ENCODE measurements at places on chromosomes 5 and 9.

GRCh38 chr9:87682085-87682484 lies 43.8 kb upstream of the CTSL start:
- no peak for DNase-seq

GRCh38 chr5:166031926-166032325 lies 2259.5 kb upstream of the WWC1 start:
- no peak for DNase-seq

DNA sequence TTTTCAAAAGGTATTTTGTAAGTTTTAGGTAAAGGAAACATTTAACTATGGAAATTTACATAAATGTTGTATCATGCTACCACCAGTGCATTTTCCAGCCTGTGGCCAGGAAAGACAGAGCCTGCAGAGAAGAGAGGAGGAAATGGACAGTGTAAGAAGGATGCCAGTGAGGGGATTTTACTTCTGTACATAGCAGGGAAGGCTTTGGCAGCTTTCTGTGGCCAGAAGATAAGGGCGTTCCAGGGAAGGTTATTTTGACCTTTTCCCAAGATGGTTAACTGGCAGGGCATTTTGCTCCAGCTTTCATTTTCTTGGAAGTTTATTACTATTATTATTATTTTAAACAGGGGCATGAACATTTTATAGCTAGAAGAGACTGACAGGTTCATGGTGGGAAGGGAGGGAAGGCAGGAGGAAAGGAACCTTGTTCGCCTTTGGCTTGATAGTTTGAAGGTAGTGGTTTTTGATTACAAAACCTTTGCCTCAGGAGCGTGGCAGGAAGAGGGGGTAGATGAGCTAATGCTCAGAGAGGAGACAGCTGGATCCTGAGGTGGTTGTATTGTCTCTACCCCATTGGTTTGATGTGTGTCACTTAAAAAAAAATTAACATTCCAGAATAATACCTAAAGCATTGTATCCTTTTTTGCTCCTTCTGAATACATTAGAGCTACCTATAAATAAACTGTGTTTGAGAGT lies 4.1 kb downstream of the ISOC1 start:
- no peak for DNase-seq

DNA sequence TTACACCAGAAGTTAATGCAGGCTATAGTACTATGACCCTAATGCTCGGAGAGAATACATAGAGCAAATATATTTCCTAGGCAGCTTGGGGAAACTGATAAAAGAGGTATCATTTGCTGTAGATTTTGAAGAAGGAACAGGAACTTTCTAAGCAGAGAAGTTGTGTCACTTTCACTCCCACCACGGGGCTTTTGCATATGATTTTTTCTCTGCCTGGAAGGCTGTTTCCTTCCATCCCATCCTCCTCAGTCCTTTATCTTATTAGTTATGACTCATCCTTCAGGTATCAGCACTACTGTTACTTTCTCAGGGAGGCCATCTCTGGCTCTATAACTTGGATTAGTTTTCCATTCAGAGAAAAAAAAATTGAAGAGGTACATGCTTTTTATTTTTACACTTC lies 2006.1 kb upstream of the WWC1 start:
- no peak for DNase-seq

GRCh38 chr5:96768708-96769251 lies 39.0 kb downstream of the ERAP1 start:
- no peak for DNase-seq

DNA sequence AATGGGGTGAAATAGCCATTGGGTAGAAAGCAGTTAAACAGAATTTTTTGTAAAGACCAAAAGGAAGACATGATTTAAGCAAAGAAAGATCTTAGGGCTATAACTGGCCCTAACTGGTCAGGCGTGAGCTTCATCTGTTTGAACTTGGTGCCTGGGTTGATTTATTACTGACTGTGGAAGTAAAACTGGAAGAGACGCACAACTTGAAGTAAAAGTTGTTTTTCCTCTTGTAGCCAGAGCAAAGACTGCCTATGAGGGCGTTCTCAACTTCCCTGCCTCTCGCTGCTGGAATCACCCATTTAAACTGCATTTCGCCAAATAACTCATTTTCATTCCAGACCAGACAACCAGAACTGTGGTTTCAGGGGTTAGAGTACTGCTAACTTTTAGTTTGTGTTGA lies 1.5 kb downstream of the THBS4 start:
- no peak for DNase-seq

- no peak for DNase-seq
Observed at GRCh38 chr9:99782962-99783718, 38.5 kb upstream of the NR4A3 start.

- DNase-seq = no peak
Observed at GRCh38 chr5:173229966-173230689, 4.9 kb downstream of the NKX2-5 start.

DNA sequence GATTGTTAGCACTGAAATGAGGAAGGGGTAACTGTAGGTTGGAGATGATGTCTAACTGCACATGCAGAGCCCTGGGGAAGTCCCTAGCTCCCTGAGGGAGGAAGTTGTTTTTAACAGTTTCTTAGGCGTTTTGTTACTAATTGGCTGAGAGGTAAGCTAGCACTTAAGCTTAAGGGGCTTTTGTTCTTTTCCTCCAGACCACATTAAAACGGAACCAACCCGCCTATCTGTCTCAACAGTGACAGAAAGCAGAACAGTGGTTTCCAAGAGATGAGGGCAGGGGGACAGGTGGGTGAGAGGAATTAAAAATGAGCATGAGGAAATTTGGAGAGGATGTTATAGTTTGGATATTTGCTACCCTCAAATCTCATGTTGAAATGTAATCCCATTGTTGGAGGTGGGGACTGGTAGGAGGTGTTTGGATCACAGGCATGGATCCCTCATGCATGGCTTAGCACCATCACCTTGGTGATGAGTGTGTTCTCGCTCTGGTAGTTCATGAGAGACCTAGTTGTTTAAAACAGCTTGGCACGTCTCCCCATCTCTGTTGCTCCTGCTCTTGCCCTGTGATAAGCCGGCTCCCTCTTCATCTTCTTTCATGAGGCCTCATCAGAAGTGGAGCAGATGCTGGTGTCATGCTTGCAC lies 38.9 kb downstream of the LYRM7 start:
- peak; percentile 21 for DNase-seq

- DNase-seq = no peak
Observed at GRCh38 chr5:82586661-82587310, 308.6 kb upstream of the RPS23 start.

DNA sequence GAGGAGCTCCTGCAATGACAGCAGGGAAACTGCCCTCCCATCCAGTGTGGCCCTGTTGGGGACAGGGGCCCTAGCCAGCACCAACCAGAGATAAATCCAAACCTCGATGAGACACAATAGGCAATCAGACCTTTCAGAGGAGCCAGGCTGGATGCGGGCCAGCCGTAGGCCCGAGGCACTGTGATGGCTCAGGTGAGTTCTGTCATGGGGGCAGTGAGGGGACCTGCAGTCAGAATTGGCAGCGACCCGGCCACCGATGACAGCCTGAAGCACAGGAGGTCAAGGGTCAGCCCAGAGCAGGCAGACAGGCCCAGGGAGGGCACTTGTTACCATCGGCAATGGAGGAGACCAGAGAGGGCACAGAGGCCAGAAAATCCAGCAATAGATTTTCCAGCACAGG lies 90.8 kb downstream of the FRMD3 start:
- DNase-seq = no peak

- DNase-seq = no peak
Observed at GRCh38 chr5:27325513-27325912, 287.1 kb upstream of the CDH9 start.

DNA sequence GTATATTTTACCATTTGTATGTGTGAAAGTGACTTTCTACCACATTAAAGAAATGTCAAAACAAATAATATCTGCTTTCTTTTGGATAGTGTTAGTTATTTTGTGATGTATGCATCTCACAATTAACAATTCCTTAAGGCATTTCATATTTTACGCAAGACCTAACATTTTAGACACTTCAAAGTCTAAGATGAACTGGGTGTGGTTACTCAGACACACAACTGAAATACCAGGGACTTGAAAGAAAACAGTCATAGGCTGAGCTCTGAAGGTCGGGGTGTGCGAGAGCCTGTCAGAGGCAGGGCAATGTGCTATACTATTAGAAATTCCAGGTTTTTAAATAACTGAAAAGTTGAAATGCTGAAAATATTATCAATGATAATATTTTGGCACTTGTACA lies 44.5 kb upstream of the ZNF622 start:
- no peak for DNase-seq

- DNase-seq = no peak
Observed at GRCh38 chr5:146334074-146334533, 4.5 kb upstream of the POU4F3 start.

GRCh38 chr5:134570886-134571285 lies 45.4 kb downstream of the JADE2 start:
- DNase-seq = no peak

DNA sequence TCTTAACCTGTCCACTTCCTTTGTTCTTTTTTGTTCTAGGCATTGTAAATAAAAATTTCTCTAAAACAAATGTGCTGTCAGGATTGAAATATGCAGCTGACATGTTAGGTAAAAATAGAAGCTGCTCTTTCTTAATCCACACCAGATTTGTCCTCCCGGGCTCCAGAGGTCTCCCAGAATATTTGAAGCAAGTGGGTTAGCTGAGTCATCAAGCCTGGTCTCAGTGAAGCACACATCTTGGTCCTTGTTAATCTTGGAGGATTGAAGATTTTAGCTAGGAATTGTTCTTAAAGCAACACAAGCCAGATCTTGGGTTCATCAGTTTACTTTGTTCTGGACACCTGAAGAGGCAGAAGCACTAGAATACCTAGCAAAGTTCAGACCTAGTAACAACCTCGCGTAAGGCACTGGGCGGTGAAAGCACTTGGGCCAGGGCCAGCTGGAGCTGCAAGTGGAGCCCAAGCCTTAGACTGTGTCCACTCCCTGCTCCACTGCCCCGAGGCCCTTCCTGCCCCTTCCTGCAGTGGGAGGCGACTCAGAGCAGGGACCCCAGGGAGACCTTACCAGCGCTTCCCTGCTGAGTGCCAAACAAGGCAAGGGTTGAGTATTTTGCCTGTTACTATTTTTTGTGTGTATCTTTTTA lies 36.5 kb downstream of the HABP4 start:
- no peak for DNase-seq

- no peak for DNase-seq
Observed at GRCh38 chr5:176737746-176738636, 72.4 kb upstream of the UNC5A start.

DNA sequence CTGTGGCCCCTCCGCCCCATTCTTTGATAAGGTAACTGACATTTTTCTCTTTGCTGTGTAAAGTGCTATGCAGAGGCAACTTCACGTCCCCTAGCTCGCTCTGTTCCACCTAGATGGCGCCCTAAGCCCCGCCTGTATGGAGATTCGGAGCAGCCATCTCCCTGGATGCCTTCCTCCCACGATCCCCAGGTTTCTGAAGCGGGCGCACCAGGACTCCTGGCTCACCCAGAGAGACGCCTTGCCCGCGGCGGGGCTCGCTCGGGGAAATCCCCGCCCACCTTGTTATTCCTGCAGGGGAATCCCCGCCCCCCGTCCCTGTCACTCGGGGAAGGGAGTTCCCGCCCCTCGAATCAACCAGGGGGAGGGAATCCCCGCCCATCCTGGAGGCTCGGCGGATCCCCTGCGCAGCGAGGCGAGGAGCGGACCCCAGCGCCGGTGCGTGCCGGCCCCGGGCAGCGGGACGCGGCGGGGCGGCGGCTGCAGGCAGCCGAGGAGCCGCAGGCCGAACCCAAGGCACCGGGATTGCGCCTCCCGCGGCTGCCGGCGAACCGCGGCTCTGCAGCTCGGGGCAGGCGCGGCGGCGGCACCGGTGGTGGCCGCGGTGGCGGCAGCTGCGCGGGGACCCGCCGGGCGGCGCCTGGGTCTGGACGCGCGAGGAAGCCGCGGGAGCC lies at the start of gene PDZD2:
Gene PDZD2 (plus strand): TSS at position 384 of the 671 bp plus-strand sequence.
- DNase-seq = peak; percentile 64

- DNase-seq = no peak
Observed at GRCh38 chr9:98329281-98329680, 73.8 kb upstream of the TBC1D2 start.

DNA sequence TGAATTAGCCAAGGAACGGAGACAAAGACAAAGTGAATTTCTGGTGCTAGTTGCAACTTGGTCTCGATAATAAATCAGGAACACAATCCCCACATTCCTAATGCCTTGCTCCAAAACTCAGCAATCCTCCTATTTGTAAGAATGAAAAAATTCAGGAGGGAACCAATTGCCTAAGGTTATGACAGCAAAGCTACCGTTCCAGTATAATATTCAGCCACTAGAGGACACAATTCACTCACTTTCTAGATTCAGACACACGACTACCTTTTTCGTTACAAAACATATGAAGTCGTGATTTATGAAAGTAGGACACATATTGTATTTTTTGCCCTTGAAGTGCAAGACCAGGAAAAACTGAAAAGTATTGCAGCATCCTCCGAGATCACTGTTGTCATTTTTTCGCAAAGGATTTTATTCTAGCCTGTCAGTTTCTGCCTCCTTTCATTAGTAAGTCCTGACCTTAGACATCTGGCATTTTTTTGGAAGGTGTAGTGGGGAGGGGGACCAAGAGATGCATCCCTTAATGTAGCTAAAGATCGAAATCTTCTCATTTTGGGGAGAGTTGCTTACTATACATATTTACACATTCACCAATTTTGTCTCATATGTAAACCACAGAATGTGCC lies 133.1 kb downstream of the DOCK8 start:
- DNase-seq = no peak

DNA sequence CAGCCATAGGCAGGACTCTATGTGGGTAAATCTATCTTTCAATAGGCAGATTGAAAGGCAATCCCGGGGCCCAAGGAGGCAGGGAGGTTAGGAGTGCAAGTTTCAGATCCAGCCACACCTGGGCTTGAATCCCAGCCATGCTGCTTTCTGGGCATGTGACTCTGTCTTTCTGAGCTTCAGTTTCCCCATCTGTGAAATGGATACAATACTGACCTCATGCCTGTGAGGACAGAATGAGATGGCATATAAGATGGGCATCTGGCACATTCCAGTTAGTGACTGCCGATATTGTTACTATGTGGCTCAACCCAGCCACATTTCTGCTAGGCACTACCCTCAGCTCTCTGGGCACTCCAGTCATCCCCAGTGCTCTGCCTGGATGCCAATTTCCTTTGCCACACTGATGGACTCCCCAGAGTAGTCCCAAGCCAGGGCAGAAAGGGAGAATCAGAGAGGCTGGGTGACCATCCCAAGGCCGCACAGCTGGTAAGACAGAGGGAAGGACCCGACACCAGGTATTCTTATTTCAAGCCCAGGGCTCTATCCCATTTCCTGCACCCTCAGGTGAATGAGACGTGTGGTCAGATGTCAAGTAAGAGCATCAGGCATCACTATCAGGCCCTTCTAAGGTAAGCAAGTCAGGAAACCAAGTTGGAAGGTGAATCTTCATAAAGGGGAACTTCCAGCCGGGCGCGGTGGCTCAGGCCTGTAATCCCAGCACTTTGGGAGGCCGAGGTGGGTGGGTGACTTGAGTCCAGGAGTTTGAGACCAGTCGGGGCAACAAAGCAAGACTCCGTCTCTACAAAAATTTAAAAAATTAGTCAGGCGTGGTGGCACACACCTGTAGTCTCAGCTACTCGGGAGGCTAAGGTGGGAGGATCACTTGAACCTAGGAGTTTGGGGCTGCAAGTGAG lies 38.7 kb downstream of the SH3PXD2B start:
- no peak for DNase-seq
